NCI-H526 treated with DMSO at 0.1 percent for 48 hours (cell line): ENCODE measurements at places on chromosomes 7 and 10.
A peak's percentile ranks its signal among the peaks of the same experiment; 100 is the strongest.

DNA sequence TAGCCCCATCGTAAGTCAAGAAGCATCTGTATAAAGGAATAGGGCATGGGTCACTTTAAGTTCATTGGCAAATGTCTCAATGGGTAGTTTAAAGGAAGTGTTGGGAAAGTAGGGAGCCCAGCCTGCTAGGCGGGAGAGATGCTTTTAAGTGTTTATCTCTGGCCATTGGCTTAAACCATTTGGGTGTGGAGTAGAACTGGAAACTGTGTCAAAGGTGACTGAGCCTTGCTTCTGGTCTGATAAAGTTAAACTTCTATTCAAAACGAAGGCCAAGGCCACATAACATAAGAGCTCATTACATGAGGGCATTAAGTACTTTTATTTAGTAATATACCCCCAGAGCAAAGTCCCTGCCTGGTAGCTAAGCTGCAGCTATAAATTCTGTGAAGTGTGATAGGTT is 148.7 kb downstream of the SPAG6 start:
- DNase-seq, result no peak

DNA sequence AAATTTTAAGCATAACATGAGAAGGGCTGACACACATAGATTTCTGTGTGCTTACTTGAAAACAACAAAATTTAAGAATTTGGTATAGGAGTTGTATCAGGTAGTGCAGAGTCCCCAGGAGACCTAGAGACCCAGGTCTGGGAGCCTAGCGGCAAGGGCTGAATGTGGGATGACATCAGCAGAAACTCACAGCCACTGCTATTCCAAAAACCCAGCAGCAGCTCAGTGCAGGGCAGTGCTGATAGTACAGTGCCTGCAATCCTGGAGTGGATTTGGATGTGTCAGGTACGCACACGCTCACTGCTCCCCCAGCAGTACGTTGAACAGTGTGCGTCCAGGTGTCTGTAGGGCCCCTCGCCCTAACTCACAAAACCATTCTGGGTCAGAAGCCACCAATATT is 87.1 kb downstream of the EGFR start:
- no peak for DNase-seq

DNA sequence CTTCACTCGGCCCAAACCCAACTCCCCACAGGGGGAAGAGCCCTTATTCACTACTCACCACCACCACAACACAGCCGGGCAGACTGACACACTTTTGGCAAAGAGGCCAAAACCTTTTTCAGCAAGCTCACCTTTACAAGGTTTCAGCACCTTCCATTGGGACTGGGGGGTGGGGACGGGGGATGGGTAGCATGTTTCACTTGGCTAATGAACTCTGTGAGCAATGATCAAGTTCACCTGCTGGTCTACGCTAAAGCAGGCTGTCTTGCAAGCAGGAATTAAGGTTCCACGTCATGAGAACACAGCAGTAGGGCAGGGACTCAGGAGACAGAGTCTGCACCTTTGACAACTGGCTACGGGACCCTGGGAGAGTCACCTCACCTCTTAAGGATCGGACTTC is 7.0 kb downstream of the FAM53B start:
- no peak for DNase-seq

GRCh38 chr10:110392868-110393740 is 88.4 kb upstream of the SMNDC1 start:
- no peak for DNase-seq

DNA sequence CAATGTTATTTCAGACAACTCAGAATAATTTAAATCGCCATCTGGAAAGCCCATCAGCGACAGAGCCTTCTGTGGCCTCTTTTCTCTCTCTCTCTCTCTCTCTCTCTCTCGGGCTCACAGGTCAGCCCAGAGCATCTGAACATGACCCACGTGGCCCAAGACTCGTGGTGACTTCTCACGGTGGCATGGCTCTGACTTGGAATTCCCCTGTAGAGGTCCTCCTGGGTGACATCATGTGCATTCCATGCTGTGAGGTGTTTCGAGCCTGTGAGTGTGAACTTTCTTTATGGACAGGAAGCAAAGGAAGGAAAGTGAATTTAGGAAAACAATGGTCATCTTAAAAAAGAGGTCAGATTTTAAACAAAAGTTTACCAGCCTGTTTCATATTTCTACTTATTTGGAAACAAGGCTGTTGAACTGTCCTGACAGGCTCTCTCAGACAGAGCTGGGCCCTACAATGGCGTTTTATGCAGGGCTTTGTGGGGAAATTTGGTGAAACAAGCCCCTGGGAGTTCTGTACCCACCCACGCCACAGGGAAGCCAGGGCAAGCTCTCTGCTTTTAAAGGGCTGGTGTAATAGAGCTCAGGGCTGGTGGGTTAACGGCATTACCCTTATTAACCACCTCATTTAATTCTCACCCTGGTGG is 359.7 kb upstream of the ZNF32 start:
- DNase-seq, result no peak

DNA sequence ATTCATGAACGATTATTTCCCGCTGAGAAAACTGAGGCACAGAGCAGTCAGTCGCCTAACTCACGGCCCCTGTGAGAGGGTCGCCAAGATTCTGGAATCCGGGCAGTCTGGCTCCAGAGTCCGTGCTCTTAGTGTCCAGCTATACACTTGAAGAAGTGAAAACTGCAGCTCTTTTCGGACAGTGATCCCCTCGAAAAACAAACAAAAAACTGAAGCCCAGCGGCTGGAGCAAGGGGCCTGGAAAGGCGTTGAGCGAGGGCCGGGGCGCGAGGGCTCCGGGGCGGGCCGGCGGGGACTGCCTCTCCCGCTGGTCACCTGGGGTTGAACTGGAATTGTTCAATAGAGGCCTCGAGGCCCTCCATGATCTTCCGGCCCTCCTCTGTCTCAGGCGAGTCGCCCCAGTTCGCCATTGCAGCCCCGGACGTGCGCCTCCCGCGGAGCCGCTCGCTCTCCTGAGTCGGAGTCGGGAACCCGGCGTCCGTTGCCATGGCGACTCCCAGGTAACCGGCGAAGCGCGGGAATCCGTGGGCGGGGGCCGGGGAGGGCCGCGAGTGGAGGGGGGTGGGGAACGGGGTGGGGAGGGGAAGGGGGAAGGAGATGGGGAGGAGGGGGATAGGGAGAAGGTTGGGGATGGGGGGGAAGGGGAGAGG is 881 bp downstream of the C10orf67 start:
- no peak for DNase-seq

DNA sequence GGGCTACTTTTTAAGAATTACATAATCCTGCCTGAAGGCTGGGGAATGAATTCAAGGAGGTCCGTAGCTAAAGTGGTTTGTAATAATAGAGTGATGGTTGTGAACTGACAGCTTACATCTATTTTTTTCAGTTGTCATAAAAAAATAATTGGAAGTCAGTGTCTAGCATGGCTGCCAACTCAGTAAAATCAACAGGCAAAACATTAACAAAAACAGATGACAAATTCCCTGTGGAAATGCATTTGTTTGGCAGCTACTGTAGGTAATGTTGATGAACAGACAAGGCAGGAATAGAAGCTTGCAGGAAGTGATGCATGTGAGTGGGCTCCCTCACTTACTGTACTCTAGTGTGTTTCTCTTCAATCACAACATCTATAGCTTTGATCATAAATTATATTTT is 766.0 kb upstream of the POT1 start:
- no peak for DNase-seq

GRCh38 chr7:155189590-155189989 is 108.1 kb upstream of the INSIG1 start:
- DNase-seq, result no peak

DNA sequence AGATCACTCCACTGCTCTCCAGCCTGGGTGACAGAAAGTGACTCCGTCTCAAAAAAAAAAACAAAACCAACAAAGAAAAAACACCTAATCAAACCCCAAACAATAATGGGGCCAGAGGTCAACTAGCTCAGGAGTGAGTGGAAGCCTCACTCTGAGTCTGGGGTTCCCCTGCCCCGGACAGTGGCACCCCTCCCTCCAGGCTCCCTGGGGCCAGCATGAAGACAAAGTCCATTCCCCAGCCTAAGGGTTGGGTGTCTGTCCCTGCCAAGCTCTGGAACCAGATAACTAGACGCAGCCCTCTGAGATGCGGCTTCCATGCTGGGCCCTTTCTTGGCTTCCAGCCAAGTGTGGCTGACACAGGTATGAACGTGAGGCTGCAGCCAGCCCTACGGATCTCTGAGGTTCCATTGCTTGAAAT is 1.7 kb upstream of the FUOM start:
- peak; percentile 14 for DNase-seq

GRCh38 chr10:35259769-35260397 is 76.4 kb upstream of the CCNY start:
- no peak for DNase-seq

GRCh38 chr10:127850944-127851343 is 41.8 kb downstream of the CLRN3 start:
- DNase-seq, result no peak

- DNase-seq, result no peak
These were observed 17.2 kb upstream of the INHBA start for GRCh38 chr7:41720046-41720445.

DNA sequence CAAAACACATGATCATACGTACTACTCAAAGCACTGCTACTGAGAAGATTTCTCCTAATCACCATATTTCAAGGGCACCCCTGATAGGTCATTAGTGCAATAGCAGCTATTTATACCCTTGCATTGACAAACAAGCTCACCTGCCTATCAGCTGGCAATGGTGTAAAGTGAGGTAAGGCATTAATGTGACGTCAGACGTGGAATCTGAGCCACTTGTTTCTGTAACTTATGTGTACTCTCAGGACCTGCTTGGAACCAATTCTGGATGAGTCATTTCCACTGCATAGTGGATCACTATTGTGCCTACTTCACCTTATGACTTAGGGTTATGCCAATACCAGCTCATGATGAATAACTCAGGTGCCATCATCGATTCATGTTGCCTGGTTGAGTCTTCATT is 628.5 kb upstream of the CELF2 start:
- DNase-seq, result no peak

GRCh38 chr7:12643001-12643643 is 44.3 kb upstream of the ARL4A start:
- no peak for DNase-seq

GRCh38 chr7:111929264-111929663 is 276.9 kb downstream of the DOCK4 start:
- no peak for DNase-seq

DNA sequence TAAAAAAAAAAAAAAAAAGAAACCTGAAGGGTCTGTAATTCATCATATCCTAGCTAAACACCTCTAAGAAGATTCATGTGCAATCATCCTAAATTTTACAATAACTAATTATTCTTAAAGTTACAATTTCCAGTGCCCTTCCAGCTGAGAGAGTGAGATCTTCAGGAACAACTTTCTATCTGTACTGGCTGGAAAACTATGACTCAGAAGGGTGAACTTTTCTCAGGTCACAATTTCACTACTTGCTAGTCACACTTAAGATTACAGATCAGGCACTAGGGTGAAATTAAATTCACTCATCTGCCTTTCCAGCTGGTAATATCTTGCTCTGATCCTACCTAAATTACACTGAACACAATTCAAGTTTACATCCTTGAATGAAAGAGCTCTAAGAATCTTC is 158.8 kb downstream of the ANK3 start:
- DNase-seq, result no peak

- DNase-seq, result no peak
These were observed 102.1 kb downstream of the POLL start for GRCh38 chr10:101485681-101486554.

- DNase-seq, result no peak
These were observed 77.4 kb downstream of the CALN1 start for GRCh38 chr7:72334698-72335097.

DNA sequence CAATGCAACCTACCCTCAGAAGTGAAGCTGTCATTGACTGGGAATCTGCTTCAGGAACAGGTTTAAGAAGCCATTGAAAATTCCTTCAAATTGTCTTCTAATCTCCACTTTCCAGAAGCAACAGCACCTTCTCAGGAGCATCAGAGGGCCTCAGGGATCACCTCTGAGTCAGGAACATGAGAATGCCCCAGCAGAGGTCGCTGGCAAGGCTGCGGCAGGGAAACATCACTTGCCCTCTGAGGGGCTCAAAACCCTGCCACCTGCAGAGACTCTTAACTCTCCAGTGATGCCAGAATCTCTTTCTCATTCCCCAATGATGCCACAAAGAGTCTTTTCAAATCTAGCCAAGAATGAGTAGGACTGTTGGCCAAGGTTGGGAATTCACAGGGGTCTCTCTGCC is 5.9 kb upstream of the MAPK8 start:
- DNase-seq, result no peak

DNA sequence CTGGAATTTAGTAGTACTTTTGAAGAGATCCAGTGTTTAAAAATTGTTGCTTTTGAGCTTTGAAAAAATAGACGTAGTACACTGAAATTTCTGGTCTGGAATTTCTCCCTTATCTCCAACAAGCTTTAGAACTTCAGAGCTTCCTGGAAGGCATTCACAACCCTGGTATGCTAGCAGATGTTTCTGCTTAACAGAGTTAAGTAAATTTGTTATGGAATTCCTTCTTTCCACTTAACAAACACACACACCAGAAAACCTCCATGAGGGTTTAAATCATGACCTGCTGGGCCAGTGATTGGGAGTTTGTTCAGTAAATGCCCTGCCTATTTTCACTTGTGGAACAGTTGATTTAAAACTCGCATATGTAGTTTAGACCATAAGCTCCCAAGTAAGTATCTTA is 13.7 kb downstream of the ASB15 start:
- DNase-seq, result no peak

GRCh38 chr7:104552102-104552501 is 223.7 kb downstream of the LHFPL3 start:
- DNase-seq, result no peak

DNA sequence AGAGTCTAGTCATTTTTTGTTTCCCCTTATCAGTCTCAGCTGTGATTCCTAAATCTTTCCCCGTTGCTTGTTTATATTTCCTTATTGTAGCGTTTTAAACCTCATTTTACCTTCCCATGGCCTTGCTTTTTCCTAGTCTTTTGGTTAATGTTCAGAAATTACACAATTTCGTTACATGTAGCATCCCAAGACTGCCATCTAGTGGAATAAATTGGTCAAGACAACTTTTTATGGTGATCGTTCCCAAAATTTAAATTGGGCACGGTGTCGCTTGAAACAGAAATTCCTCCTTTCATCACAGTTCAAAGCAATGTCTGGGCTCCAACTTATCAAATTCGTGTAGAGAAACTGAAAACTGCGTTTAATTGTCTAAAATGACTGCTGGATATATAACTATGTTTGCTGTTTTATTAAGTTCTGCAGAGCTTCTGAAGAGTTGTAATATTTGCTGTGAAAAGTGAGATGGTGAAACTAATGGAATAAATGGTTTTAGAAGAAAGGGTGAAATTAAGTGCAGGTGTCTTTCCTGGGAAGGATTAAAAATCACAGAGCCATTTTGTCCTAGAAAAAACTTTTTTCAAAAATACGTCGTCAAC is 370.2 kb downstream of the PHF14 start:
- DNase-seq, result peak; percentile 17

- DNase-seq, result no peak
These were observed 42.7 kb downstream of the CFAP46 start for GRCh38 chr10:132899751-132900065.
